Lower leg skin (tissue), 4 donors: ENCODE measurements at places on chromosomes 2 and 18. TPM values are rescaled to one million over a fixed set of nuclear protein-coding genes. Genes with fewer than 3 reads are reported as not detected.

ECEL1 gene
- not detected for total RNA-seq

NABP1 gene
- total RNA-seq: 9.6 TPM

PROM2 gene
- 272 TPM for total RNA-seq

KCNG2 gene
- 0.84 TPM for total RNA-seq

LDLRAD4 gene
- 2.7 TPM for total RNA-seq

SPTBN1 gene
- 239 TPM for total RNA-seq

DSG2 gene
- 11.0 TPM for total RNA-seq

MAP4K3 gene
- total RNA-seq: 68.8 TPM

CDH20 gene
- total RNA-seq: 2.2 TPM

SNTG2 gene
- total RNA-seq: 10.5 TPM

SLC23A3 gene
- total RNA-seq: 0.10 TPM

MARS2 gene
- 9.2 TPM for total RNA-seq

ANKZF1 gene
- total RNA-seq: 97.6 TPM

CREG2 gene
- total RNA-seq: not detected

SNORC gene
- total RNA-seq: 2.5 TPM

UGT1A5 gene
- total RNA-seq: 1.7 TPM

IL36RN gene
- total RNA-seq: 97.5 TPM

ABCA12 gene
- total RNA-seq: 70.3 TPM

ACMSD gene
- total RNA-seq: not detected

EPB41L3 gene
- total RNA-seq: 32.5 TPM

CFC1 gene
- total RNA-seq: not detected

RPRM gene
- total RNA-seq: 1.0 TPM

RNMT gene
- 24.2 TPM for total RNA-seq

CCDC74B gene
- 4.0 TPM for total RNA-seq

DUSP19 gene
- total RNA-seq: 1.2 TPM

SLC14A1 gene
- total RNA-seq: 0.59 TPM

SEMA4F gene
- total RNA-seq: 2.7 TPM

SDC1 gene
- total RNA-seq: 864 TPM

KCNIP3 gene
- 20.4 TPM for total RNA-seq

CGREF1 gene
- 0.34 TPM for total RNA-seq

FBXO48 gene
- total RNA-seq: 2.2 TPM

LIMS4 gene
- total RNA-seq: not detected

EEF1B2 gene
- total RNA-seq: 650 TPM

LIPG gene
- total RNA-seq: 1.9 TPM

UGT1A8 gene
- total RNA-seq: not detected

AMER3 gene
- not detected for total RNA-seq

TMEFF2 gene
- 0.16 TPM for total RNA-seq

LRRC30 gene
- total RNA-seq: not detected

NT5DC4 gene
- not detected for total RNA-seq

ERICH2 gene
- total RNA-seq: not detected

POLR1A gene
- 14.3 TPM for total RNA-seq

CIDEA gene
- 33.9 TPM for total RNA-seq
